ENCODE measurements at places on chromosomes 11 and 22.

DNA sequence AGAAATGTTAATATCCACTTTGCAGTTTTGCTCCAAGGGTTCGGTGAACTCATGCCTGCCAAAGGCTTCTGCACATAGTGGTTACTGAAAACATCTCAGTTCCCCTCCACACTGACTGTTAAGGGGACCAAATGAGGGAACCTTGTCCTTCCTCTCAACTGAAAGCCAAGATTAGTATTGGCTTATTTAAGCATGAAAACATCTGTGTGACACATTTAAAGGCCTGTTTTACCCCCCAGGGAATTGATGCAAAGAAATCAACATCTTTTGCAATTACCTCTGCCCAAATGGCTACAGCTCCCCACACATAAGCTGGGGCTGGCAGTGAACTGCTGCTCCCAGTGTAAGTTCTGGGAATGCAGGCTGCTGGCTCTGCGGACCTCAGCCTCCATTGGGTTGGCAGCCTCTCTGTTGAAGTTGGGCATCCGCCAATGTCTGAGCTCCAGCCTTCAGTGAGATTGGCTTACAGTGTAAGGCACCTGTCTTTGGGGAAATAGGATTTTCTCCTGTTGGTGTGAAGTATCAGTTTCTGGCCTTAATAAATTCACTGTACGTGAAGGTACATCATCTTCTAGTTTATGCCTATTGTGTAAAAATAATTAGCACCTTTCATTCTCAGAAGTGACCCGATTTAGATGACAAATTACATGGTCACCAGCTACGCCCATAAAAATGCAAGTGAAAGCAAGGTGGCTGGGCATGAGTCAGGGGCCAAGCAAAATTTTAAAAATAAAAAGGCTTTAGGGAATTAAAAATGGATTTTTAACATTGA is 213.4 kb upstream of the SYN3 start:
- peak; percentile 3 for DNase-seq

DNA sequence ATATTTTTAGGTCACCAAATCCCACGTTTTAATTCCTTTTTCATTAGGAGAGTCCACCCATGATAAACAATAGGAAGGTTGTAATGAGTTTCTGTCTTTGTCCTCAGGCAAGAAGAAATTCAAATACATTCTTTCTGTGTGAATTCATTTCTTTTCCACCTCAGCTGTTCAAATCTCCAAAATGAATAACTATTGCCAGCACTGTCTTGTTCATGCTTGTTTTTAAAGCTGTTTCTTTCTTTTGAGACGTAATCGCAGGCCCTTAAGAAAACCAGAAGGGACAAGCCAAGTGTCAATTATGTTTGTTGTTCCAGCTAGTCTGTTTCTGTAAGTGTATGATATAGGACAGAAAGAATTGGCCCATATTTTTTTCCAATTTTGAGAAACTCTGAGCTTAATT is 20.2 kb downstream of the MMP27 start:
- no peak for DNase-seq

- DNase-seq, result no peak
Measured at GRCh38 chr22:28333088-28333487, 346.6 kb downstream of the TTC28 start.

- DNase-seq, result no peak
Measured at GRCh38 chr11:32029721-32030120, 61.2 kb upstream of the RCN1 start.

DNA sequence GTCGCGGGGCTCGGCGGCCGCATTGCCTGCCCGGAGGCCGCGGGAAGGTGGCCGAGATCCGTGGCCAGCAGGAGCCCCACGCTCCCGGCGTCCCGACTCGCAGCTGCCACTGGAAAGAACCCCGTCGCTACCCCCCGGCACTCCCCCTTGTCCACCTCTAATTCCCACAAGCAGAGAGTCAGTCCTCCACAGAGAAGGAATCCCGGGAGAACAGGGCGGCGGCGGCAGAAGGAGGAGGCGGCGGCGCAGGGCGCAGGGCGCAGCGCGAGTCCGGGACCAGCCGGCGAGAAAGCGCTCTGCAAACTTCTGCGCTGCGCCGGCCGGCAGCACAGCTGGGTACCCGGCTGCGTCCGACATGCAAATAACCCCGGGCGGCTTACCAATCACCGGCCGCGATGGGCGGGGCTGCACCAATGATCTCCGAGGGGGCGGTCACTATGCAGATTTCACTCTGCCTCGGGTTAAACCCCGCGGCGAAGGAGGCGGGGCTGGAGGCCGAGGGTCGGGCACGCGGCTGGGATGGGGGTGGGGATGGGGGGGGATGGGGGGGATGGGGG is at the start of gene ABTB2:
TSS of gene ABTB2 (minus strand) at position 310 of the 557 bp plus-strand sequence.
- peak; percentile 93 for DNase-seq

DNA sequence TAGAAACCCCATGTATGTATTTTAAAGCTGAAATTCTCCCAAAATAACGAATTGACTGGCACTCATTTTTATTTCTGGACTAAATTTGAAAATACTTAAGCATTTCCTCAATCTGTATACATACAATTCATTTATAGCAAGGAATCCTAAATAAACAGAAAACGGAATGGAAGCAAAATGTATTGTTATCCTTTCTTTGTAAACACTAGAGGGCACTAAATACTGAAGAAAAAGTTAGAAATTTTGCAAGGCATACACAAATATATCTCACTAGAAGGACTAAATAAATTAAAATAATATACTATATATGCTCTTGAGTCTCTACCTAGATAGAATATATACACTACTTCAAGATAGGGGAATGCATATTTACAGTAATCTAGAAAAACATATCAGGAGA is 23.1 kb upstream of the ANO5 start:
- DNase-seq, result no peak

DNA sequence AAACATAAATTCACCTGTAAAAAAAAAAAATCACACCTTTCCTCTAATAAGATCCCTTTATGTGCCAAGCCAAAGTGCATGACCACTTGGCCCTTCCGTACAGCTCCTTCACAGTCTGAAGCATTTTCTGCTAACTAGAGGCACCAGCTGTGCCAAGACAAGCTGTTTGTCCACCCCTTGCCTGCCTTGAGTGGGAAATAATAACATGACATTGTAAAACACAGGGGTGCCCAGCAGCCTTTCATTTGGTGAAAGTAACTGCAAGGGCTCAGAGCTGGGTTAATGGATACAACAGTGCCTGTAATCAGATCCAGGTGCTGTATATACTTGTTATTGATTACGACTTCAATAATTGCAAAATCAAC is 59.2 kb downstream of the DDIAS start:
- no peak for DNase-seq

DNA sequence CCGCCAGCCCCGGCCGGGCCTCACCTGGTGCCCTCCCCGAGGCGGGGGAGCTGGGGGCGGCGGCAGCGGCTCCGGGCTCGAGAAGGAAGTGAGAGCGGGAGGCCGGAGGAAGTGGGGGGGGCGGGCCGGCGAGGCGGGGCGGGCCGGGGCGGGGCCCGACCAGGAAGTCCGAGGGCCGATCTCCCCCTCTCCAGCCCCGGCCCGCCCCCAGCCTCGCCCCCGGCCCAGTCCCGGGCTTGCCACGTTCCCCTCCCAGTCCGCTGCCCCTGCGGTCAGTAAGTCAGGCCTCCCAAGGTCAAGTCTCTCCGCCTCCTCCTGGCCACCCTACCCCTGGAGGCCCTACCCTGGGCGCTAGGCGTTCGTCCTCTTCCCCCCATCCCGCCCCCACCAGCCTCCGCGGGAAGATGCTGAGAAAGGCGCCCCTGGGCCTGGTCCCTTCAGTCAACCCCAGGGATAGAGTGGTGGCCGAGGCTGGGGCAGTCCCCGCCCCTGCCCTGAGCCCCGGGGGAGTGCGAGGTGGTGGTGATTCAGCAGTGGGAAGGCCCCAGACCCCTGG is at the start of gene RHOG:
TSS of gene RHOG (minus strand) at position 90 of the 556 bp plus-strand sequence. CDS start 12,821 bp downstream, outside the sequence.
- DNase-seq, result peak; percentile 77

Measured in fibroblast of the conjunctiva (primary cell).